ENCODE measurements at places on chromosomes 4 and X. TPM values are rescaled to one million over a fixed set of nuclear protein-coding genes. Genes with fewer than 3 reads are reported as not detected.

The PGRMC1 gene
- total RNA-seq = 28.4 TPM

DNA sequence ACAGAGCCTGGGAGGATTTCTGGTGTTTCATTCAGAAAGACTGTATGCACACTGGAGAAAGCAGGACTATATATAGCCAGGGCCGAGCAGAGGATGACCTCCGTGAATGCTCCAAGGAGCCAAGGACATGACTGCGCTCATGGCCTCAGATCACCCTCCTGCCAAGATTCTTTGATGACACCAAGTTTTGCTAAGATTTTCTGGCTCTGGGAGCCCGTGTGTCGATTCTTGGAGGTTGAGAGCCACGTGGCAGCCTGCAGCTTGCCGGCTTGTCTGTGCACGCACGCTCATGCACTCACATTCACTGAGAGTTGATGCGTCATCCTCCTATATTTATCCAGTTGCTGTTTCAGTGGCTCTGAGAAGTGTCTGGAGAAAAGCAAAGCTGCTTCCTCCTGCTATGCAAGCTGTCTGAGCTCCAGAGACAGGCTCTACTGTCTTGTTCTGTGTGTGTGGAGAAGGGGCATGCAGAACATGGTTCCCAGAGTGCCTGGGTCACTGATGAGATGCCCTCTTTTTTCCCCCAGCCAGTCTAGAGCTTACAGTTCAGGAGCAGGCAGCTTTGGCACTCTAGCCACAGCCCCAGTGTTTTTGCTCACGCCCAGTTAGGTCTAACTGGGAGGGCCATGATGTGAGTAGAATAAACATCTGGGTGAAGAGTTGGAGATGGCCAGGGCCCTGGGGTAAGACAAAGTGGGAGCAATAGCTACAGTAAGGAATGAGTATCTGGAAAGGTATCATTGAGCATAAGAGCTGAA, 64.9 kb upstream of the SCOC start:
- DNase-seq = no peak

DNA sequence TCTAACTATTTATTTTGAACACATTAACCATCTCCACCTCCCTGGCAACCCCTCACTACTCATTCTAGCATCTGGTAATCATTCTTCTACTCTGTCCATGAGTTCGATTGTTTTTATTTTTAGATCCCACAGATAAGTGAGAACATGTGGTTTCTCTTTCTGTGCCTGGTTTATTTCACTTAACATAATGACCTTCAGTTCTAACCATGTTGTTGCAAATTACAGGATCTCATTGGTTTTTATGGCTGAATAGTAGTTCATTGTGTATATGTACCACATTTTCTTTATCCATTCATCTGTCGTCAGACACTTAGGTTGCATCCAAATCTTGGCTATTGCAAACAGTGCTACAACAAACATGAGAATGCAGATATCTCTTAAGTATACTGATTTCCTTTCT, 33.4 kb upstream of the FAM47B start:
- no peak for DNase-seq

DNA sequence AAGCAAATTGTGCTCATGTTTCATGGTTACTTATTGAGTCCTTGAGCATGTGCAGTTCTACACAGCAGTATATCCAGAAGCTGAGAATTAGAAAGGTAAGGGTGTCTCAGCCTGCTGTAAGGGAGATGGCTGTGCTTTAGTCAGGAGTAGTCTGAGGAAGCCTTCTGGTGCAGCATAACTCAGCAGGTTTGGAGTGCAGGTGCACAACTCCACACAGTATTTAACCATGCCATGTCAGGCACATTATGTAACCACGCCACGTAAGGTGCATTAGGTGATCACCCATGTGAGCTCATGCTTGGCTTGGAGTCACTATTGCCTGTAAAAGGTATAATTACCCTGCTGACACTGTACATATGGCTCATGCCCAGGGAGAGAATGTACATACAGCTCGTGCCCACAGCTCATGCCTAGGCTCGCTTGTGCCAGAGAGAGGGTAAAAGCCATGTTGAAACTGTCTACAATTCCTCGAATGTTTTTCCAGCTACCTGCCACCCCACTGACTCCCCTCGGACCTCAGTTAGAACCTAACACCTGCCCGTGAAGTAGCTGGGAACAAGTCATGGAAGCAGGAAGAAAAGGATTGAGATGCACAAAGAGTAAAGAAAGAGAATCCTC, 37.8 kb downstream of the UCHL1 start:
- DNase-seq = no peak

DNA sequence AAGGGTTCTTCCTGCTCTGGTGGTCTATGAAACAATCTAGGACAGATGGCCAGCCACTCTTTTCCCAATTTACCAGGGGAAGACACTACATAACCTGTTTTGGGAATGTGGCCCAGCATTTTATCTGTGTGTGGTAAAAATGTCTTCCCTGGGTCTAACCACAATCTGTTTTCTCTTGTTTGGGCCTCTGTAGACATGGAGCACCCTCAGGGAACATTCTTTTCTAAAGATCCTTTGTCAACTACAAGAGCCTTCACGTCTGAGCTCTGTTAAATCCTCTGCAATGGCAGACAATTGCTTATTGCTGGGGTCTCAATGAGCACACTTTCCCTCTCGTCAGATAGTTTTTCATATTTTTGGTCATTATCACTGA, 35.5 kb downstream of the PLAC1 start:
- no peak for DNase-seq

- DNase-seq = no peak
These were observed 280.9 kb upstream of the TENM3 start for GRCh38 chr4:181962321-181962720.

The FAM193A gene
- total RNA-seq = 39.8 TPM

The FAT4 gene
- not detected for total RNA-seq

DNA sequence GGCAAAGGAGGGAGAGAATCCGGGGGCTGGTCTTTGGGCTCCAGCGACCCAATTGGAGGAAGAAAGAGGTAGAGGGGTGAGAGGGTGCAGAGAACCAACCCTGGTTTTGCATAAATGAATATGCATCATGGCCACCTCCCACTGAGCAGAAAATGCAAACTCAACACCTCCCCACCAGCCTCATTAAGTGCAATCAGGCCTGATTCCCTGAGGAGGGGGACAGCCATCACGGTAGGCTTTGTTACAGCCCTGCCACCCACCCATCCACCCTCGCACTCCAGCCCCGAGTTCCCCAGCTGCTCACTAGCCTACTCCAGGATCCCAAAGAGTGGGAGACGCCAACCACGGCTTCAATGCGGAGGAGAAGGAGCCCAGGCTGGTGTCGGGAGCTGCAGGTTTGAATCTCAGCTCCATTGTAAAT, 48.3 kb upstream of the MAN2B2 start:
- DNase-seq = no peak

DNA sequence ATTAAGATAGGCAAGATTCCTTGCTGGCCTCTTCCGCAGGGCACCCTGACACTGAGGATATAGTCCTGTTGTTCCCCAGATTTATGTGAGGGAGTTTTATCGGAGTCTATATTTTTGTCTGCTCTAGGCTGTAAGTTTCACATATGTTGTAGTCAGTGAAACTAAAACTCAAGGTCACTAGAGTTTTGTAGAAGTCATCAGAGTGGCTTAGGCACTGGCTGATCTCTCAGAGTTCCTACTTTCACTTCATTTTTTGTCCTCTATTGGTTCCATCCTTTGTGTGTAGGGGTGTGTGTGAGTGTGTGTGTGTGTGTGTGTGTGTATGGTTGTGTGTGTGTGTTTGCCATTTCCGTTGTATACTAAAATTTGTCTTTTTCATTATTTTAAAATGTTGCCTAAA, 577.5 kb downstream of the IQCM start:
- DNase-seq = no peak

The ARMCX2 gene
- total RNA-seq = 3.9 TPM

DNA sequence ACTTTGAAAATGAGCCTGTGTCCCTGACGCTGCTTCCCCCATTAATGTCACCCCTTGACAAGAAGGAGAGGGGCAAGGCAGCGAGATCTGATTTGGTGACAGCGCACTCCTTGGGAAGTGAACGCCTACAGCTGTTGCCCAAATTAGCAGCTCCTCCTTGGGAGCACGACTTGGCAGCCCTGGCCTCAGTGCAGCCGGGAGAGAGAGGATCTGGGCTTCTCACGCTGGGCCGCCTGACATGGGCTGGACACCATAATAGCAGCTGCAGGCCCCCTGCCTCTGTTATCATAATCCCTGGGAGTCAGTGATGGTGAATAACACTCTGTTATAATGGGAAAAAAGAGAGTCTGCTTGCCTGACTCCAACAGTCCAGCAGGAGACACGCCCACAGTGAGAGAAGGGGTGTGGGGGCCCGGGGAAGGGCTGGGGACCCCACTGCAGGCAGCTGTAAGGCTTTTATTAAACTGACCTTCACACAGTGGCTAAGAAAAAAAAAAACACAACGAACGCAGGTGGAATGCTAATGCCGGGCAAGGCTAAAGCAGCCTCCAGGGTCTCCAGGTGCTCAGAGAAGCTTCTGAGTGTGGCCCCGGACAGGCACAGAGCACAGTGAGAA, 73.3 kb downstream of the PSAPL1 start:
- no peak for DNase-seq

DNA sequence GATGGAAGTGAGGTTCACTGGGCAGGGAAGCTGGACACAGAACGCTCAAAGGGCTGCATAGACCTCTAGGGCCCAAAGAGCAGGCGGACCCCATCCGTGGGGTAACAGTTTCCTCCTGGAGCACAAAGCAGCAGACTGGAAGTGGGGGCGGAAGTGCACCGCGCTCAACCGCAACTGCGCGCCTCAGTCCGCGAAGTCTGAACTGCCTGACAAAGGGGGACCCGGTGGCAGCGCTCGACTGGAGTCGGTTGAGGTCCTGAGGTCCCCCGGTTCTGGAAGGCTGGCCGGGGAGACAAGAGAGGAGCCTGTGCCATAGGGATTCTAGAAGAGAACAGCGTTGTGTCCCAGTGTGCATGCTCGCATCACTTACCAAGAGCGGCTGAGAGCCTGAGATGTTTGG, 58.5 kb downstream of the ALPK1 start:
- no peak for DNase-seq

GRCh38 chr4:105232374-105232773, 85.7 kb downstream of the TET2 start:
- DNase-seq = no peak

GRCh38 chrX:128728943-128729342, 676.7 kb upstream of the ACTRT1 start:
- DNase-seq = no peak

The LGI2 gene
- total RNA-seq = not detected

DNA sequence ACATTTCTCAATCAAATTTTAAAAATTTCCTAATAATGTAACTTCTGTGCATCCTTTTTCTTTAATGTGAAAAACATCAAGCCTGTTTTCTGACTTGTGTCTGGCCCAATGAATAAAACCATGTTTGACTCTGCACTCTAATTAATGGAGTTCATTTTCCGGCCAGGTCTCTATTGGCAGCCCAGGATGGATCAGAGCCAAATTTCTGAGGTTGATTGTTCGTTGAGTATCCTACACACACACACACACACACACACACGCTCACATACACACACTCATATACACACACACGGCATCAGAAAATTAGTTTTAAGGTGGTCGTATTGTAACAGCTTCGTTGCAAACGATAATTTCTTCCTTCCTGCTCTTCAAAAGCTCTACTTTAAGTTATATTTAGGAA, 28.9 kb upstream of the TLL1 start:
- no peak for DNase-seq

The SMR3B gene
- not detected for total RNA-seq

DNA sequence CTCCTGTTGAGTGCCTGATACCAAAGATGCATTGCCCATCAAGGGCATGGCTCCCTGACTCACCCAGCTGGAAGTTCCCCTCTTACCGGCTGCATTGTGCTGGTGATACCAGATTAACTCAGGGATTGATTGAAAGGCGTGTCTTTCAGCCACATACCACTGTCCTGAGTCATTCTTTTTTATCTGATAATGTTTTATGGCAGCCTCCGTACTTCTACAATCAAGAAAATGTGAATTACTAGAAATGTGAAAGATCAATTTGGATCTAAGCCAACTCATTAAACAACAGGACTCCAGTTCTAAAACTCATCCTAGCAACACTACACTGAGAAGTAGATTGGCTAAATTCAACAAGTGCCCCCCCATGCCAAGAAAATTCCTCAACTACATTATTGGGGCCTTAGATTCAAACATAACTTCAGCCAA, 40.0 kb downstream of the TXK start:
- no peak for DNase-seq

DNA sequence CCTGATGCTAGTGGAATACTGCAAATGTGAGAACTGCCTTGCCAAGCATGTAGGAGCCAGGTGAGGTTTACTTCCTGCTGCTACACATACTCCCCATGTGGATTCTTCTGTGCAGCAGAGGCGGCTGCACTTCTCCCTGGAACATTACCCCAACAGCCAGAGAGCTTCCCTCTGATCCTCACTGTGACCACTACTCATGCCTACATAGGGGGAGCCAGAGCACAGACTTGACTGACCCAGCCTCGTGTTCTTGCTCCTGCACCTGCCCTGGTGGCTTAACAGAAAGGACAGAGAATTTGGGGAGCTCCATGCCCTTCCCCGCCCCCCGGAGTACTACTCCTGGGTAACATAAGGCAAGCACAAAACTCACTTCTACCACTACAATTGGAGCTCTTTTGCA, 38.4 kb downstream of the UGT2A2 start:
- DNase-seq = no peak

DNA sequence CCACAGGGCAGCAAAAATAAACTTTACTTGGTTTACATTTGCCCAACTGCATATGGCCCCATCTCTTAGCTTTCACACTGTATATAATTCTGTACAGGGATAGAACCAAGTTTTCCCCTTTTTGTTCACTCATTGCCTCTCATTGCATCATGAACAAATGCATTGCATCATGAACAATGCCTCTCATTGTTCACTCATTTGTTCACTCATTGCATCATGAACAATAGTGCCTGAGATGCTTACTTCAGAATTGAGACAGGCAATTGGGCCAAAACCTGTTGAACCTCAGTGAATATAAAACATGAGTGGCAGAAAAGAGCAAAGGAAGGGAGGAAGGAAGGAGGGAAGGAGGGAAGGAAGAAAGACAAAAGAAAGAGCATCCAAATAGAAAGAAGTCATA, 98.2 kb downstream of the SOWAHB start:
- no peak for DNase-seq

The TRIM2 gene
- total RNA-seq = 0.20 TPM

DNA sequence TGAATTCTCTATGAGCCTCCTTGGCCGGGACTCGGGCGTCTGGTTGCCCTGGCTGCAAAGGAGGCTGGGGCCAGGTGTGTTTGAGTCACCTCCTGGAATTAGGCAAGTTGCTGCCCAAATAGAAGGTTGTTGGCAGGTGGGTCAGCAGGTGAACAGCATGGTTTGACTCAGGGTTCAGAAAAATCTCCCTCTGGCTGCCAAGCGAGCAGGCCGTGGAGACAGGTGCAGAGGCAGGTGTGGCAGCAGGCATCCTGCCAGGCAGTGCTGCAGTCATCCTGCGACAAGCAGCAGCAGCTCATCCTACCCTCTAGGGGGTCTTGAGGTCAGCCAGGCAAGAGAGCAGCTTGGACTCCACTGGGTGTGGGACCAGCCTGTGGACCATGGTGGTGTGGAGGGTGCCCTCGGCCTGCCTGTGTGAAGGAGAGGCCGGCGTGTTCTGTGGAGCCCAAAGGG, 8.2 kb downstream of the MSANTD1 start:
- no peak for DNase-seq

GRCh38 chr4:69832326-69833030, 27.5 kb downstream of the SULT1E1 start:
- no peak for DNase-seq

GRCh38 chrX:129736491-129736890, 2.3 kb upstream of the XPNPEP2 start:
- DNase-seq = no peak

GRCh38 chrX:77003956-77004355, 443.2 kb upstream of the FGF16 start:
- no peak for DNase-seq

All from naive thymus-derived CD4-positive, alpha-beta T cell (primary cell).